NCI-H1930 (cell line): ENCODE measurements at places on chromosomes 12 and 14.

- DNase-seq: no peak
Observed at GRCh38 chr12:71216725-71217579, 59.2 kb upstream of the TSPAN8 start.

- no peak for DNase-seq
Observed at GRCh38 chr14:78048120-78048519, 122.1 kb upstream of the NRXN3 start.

DNA sequence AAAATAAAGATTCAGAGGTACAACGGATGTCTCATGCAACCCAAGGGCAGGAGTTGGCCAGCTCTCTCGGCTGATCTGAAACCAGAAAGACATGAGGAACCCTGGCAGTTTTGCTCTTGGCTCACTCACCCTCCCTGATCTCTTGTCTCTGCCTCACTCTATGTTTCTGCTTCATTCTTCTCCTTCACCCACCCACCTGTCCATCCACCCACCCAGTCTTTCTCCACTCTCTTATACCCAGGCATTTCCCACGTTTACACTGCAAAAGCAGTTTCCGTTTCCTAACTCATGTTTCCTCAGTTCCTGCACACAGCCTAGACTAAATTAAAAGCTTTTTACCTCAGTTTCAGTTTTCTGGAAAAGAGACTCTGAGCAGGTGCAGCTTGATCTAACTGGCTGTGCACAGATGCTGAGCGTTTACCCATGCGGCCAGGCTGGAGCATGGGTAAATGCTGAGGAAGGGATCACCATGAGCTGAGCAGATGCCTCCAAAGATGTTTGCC, 157.6 kb downstream of the PRKCH start:
- DNase-seq: no peak

DNA sequence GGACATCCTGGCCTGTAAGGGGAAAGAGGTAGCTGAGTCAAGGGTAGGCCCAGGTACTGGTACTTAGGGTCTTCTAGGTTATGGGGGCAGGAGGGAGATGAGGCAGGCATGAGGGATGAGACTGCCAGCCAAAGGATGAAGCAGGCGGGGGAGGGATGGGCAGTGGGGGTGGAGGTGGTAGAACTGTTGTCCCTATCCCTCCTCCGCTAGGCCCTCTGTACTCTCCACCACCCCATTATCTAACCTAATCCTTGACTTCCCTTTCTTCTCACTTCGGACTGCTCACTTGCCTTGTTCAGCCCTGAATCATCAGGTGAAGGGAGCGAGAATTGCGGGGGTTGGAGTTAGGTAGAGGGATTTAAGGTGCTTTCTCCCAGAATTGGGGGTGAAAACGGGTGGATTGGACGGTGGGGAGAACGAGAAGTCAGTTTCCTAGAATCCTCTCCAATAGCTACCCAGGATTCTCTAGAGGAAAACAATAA, 562 bp downstream of the PAN2 start:
- no peak for DNase-seq

DNA sequence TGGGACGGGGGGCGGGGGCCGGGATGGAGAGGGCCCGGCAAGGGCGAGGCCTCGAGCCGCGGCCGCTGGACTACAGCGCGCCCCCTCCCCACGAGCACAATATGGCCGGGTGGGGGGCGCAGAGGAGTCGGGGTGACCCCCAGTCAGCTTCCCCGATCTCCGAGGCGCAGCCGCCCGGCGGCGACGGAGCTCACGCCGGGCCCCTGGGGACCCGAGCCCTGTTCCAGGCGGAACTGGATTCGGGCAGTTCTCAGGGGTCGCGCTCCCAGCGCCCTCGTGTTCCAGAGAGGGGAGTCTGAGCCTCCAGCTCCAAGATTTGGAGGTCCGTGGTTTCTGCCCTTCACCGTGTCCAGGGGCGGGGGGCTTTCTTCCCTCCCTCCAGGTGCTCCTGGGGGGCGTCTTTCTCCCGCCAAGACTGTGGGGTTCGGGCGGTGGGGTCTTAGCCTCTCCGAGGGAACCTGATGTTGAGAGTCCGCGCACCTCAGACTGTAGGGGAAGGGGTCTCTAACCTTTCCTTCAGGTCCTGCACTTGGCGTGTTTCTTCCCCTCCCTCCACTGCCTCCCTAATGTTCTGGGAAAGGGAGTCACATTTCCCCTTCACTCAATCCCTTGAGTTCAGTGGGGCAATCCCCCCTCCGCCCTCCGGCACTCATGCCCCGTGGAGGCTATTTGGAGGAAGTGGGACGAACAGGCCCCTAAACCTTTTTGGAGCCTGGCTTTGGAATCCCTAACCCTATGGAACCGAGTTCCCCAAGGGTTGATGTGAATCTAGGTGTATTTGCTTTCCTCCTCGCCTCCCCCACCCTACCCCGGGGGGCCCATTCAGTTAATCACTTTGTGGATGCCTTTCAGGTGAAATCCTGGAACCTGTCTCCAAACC, 584 bp downstream of the ACVR1B start:
- DNase-seq: no peak

DNA sequence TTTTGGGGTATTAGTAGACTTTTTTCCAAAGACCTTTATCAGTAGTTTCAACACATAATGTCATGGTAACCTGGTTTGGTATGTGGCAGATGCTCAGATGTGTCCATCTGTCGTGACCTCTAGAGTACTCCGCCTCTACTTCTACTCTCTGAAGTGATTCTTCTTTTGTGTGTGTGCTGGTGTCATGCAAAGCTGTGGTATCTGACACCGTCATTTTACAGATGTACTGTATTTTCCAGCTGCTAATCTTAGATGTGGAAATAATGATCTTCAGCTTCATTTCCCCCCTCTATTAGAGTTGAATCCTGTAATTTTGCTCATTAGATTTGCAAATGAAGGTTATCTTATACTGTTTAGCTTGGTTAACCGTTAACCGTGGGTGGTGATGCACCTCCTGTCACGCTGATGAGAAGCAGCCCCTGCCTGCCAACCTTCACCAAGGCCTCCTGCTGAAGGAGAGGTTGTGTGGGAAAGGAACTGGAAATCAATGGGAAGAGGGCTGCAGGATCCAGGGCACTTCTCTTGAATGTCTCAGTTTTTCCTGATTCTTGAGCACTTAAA, 222.4 kb upstream of the AMIGO2 start:
- no peak for DNase-seq
